ENCODE measurements at places on chromosomes 3 and 15.

- no peak for DNase-seq
Measured at GRCh38 chr3:113829576-113830354, 8.8 kb upstream of the GRAMD1C start.

DNA sequence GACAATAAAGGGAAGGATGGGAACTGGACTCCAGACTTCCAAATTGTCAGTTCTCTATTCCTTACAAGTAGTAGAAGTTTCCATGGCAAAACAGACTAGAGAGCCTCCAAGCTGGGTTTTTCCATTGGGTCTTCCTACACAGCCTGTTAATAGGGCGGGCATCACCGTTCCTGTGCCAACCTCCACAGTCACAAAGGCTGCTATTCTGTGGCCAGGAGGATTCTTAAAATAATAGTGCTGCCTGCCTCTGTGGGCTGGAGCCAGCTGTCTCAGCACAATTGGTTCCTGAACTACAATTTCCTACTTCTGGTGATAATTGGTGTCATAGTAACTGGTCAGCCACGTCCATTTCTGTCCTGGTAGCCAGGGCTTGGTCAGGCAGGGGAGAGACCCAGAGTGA, 38.6 kb downstream of the LYZL4 start:
- DNase-seq = no peak

DNA sequence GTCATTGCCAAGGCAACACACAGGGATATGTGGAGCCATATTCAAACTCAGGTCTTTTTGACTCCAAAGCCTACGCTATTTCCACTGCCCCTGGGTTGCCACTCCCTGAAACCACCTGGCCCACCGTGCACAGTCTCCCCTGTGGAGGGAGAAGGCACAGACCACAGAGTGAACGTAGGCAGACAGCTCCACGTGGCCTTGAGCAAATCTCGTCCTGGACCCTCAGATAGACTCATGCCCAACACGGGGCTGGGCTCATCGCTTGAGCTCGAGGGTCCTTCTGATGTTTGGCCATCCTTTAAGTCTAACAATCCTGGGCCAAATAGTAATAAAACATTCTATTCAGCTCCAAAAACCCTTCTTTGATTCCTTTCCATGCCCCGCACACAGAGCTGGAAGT, 72.0 kb downstream of the CPN2 start:
- no peak for DNase-seq

GRCh38 chr3:71197841-71198565, 385.5 kb downstream of the FOXP1 start:
- DNase-seq = no peak

- no peak for DNase-seq
Measured at GRCh38 chr15:39266890-39267289, 314.0 kb upstream of the THBS1 start.

GRCh38 chr3:8887435-8888300, 75.6 kb downstream of the RAD18 start:
- DNase-seq = no peak

DNA sequence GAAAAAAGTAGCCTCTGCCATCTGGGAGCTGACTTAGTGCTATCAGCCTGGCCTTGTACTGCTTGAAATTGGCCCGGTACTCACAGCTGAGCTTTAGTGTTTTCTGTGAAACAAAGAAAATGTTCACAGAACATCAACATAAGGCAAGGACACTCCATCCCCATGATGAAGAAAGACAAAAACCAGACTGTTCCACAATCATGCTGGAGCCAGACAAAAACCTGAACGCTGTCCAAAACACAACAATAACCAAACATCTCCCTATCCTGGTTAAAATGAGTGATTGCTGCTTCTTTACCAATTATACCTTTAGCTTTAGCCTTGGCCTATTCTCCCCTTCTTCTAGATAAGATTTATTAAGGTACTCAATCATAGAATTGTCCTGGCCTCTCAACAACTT, 153.9 kb downstream of the CPNE4 start:
- no peak for DNase-seq

DNA sequence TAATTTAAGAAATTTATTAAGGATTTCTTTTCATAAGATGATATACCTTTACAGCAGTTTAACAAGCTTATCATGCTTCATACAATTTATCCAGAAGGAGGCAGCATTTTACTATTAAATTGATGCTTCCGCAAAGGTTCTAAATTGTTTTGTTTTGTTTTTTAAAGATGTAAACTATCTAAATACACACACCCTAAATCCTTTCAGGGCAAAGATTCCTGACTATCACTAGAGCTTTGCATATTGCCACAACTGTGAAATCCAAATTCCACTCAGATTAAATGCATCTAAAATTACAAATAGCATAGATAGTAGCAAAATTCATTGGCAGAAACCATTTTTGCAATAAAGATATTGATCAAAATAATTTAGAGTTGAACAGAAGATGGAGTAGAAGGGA, 44.5 kb upstream of the CCNL1 start:
- peak; percentile 70 for DNase-seq

GRCh38 chr15:88897456-88898194, 2.3 kb upstream of the HAPLN3 start:
- peak; percentile 91 for DNase-seq

GRCh38 chr3:125191256-125191655, 21.3 kb downstream of the SLC12A8 start:
- DNase-seq = no peak

DNA sequence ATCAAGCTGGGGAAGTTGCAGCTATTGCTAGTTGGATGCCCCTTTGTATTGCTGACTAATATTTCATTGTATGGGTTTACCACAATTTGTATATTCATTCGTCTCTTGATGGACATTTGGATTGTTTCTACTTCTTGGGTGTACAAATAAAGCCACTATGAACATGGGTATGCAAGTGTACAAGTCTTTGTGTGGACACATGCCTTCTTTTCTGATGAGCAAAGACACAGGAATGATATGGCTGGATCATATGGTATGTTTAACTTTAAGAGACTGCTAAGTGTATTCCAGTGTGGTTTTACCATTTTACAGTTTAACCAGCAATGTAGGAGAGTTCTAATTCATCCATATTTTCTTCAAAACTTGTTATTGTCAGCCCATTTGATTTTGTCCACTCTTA, 32.2 kb downstream of the NECTIN3 start:
- no peak for DNase-seq

Measured in hematopoietic multipotent progenitor cell treated with erythropoietin and hydrocortisone succinate and interleukin-3 and kit ligand, for 4 days (in vitro differentiated cells).